Activated CD4-positive, alpha-beta T cell treated with anti-CD3 and anti-CD28 coated beads, Interleukin-2, amount 10 ng/mL, durations not matched to agents 24 days and 14 days (primary cell): ENCODE measurements at places on chromosomes 1 and 21. TPM values are rescaled to one million over a fixed set of nuclear protein-coding genes. Genes with fewer than 3 reads are reported as not detected.
A peak's percentile ranks its signal among the peaks of the same experiment; 100 is the strongest.

DNA sequence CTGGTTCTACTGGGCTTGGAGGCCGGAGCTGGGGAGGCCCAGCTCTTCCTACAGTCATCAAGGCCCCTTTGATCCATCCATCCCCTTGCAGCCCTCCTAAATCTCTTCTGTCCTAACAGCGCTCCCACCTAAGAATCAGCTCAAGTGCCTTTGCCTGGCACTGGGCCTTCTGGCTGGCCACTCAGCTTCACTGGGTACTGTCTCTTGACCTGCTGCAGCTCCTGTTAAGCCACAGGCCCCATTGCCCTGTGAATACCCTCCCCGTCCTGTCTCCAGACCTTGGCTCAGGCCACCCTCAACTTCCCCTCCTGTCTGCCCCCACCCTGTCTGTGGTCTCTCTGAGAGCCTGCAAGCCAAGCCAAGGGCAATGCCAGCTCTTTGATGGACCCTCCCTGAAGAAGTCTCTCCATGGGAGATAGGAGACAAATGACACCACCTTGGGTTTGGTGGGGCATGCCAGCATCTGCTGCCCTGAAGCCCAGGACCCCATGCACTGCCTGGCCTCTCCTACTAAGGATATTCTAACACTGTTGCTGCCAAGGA, 27.3 kb downstream of the FAM151A start:
- H3K27me3 ChIP-seq = no peaks in the 10 kb centered on the region
- H3K36me3 ChIP-seq = no peaks in the 10 kb centered on the region
- no peak for DNase-seq
- no peaks in the 10 kb centered on the region for H3K4me1 ChIP-seq
- H3K27ac ChIP-seq = no peak overlapping the region

GRCh38 chr21:34843562-34843961, 174.8 kb downstream of the CLIC6 start:
- H3K27ac ChIP-seq = no peak overlapping the region
- H3K36me3 ChIP-seq = peaks cover 63% of the 10 kb centered on the region
- H3K4me3 ChIP-seq = no peak overlapping the region
- no peak for DNase-seq

DNA sequence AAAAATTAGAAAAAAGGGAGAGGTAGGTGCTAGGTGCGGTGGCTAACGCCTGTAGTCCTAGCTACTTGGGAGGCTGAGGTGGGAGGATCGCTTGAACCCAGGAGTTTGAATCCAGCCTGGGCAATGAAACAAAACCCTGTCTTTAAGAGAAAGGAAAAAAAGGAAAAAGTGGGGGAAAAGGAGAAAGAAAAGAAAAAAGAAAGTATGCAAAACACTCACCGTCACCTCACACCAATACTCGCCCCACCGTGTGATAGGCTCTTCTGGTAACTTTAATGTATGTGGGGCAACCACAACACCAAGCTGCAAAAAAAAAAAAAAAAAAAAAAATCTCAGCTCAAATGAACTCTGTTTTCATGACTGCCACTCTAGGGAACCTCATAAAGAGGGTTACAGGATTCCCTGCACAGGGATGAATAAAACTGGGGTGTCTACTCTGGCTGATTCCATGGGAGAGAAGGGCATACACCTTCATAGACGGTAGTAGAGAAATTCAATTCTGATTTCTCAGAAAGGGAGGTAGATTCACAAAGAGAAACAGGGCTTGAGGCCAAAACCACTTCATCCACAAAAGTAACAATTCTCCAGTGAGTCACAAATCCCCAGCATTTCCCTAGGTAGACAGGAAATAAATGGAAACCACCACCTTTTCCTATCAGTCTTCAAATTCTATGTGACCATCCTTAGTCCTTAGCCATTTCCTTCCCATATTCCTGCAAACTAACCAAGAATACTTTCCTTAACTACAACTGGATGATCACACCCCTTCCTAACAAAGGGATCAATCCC, 2.5 kb downstream of the MRPL9 start:
- no peaks in the 10 kb centered on the region for H3K27me3 ChIP-seq
- no peak for DNase-seq
- H3K4me3 ChIP-seq = no peak overlapping the region
- H3K4me1 ChIP-seq = peaks cover 23% of the 10 kb centered on the region

Gene EXO1
- total RNA-seq = 60.9 and 63.5 TPM in 2 replicates

Gene ESRRG
- total RNA-seq = not detected in 2 replicates

GRCh38 chr1:235423214-235423652, 56.0 kb downstream of the TBCE start:
- peaks cover under 1% of the 10 kb centered on the region for H3K36me3 ChIP-seq
- peak overlapping the region; percentile 34 for H3K27ac ChIP-seq
- peak; percentile 70 for DNase-seq
- H3K4me3 ChIP-seq = peak overlapping the region; percentile 3

Gene ATAD3C
- total RNA-seq = 0.40 and 0.75 TPM in 2 replicates

- peak; percentile 94 for DNase-seq
- H3K4me3 ChIP-seq = peak overlapping the region; percentile 78
- no peaks in the 10 kb centered on the region for H3K27me3 ChIP-seq
- H3K36me3 ChIP-seq = peaks cover 39% of the 10 kb centered on the region
- peaks cover 64% of the 10 kb centered on the region for H3K4me1 ChIP-seq
Measured at GRCh38 chr1:9689011-9689706, 37.6 kb downstream of the PIK3CD start.

Gene VSIG8
- not detected in 2 replicates for total RNA-seq

DNA sequence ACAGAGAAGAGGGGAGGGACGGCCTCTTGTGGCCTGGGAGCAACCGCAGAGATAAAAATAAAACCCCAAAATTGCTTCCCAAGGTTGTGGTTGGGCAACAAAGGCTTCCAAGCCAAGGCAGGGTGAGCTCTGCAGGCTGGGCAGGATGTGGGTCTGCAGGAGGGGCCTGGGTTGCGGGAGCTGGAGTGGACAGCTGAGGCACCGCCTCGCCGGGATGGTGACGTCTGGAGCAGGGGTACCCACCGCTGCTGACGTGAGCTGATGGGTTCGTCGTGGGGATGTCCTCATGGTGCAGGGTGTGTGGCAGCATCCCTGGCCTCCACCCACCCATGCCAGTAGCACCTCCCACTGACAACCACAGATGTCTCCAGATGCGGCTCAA, 3.7 kb downstream of the AURKAIP1 start:
- H3K27ac ChIP-seq = peak overlapping the region; percentile 63
- peaks cover 20% of the 10 kb centered on the region for H3K4me1 ChIP-seq
- peak overlapping the region; percentile 64 for H3K4me3 ChIP-seq
- peak; percentile 92 for DNase-seq
- H3K27me3 ChIP-seq = no peaks in the 10 kb centered on the region

GRCh38 chr1:65525266-65526048, 105.0 kb downstream of the LEPR start:
- peaks cover 2% of the 10 kb centered on the region for H3K36me3 ChIP-seq
- peak overlapping the region; percentile 53 for H3K4me3 ChIP-seq
- H3K27ac ChIP-seq = no peak overlapping the region
- peaks cover 40% of the 10 kb centered on the region for H3K27me3 ChIP-seq
- DNase-seq = no peak

Gene HSD17B7
- total RNA-seq = 26.7 and 28.7 TPM in 2 replicates

DNA sequence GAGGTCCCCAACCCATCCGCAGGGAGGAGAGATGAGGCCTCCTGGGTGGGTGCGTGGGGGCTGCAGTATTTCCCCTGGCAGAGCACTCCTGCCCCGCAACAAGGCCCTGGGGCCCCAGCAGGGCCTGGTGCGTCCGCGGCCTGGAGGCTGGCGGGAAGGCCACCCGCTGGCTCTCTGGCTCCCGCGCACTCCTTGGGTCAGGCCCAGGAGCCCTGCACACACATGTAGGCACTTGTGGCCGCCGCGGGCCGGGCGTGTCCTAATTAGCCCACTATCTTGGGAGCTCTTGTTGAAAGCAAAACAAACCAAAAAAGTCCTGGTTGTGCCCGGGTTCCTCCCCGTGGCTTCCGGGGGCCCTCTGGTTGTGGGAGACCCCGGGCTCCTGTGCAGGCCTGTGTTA, 49.7 kb upstream of the CCDC27 start:
- no peaks in the 10 kb centered on the region for H3K36me3 ChIP-seq
- H3K4me1 ChIP-seq = no peaks in the 10 kb centered on the region
- no peak overlapping the region for H3K27ac ChIP-seq
- no peaks in the 10 kb centered on the region for H3K27me3 ChIP-seq

GRCh38 chr1:220316305-220316704, 44.1 kb upstream of the RAB3GAP2 start:
- H3K36me3 ChIP-seq = no peaks in the 10 kb centered on the region
- no peak overlapping the region for H3K4me3 ChIP-seq

- H3K27ac ChIP-seq = peak overlapping the region; percentile 80
- peaks cover 43% of the 10 kb centered on the region for H3K4me1 ChIP-seq
- H3K36me3 ChIP-seq = peaks cover 34% of the 10 kb centered on the region
- DNase-seq = no peak
Measured at GRCh38 chr1:160206421-160207117, 1.4 kb downstream of the PEA15 start.

Gene KIAA0040
- total RNA-seq = 32.6 and 35.4 TPM in 2 replicates

GRCh38 chr1:58307431-58307830, 239.1 kb downstream of the OMA1 start:
- no peaks in the 10 kb centered on the region for H3K36me3 ChIP-seq
- no peaks in the 10 kb centered on the region for H3K27me3 ChIP-seq
- no peak for DNase-seq
- no peaks in the 10 kb centered on the region for H3K4me1 ChIP-seq
- no peak overlapping the region for H3K4me3 ChIP-seq
- H3K27ac ChIP-seq = no peak overlapping the region

Gene ARHGEF16
- total RNA-seq = not detected in 2 replicates

Gene PCP4L1
- total RNA-seq = 0.14 TPM in 1 of 2 replicates, not detected in the other

- peak overlapping the region; percentile 12 for H3K27ac ChIP-seq
- peak; percentile 96 for DNase-seq
- H3K4me3 ChIP-seq = no peak overlapping the region
Measured at GRCh38 chr1:33295450-33296081, 25.3 kb downstream of the A3GALT2 start.

DNA sequence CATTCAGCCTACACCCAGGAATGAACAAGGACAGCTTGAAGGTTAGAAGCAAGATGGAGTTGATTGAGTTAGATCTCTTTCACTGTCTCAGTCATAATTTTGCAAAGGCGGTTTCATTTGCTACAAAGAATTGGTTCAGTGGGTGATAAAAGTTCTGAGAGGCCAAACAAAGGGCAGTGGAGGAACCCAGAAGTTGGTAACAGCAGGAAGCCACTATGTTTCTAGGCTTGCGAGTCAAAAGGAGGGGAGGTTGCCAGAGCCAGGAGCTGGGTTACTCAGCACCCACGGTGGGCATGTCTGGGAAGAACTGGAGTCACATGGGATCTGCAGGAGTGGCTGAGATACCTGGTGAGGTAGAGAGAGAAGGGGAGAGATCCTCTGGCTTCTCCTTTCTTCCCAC, 64.2 kb upstream of the MRPS6 start:
- H3K27ac ChIP-seq = peak overlapping the region; percentile 57
- H3K4me3 ChIP-seq = no peak overlapping the region
- H3K36me3 ChIP-seq = peaks cover 25% of the 10 kb centered on the region
- DNase-seq = no peak
- no peaks in the 10 kb centered on the region for H3K27me3 ChIP-seq

Gene MFSD2A
- total RNA-seq = 47.0 and 49.7 TPM in 2 replicates

- peaks cover 54% of the 10 kb centered on the region for H3K4me1 ChIP-seq
- H3K27ac ChIP-seq = peak overlapping the region; percentile 16
- peaks cover 7% of the 10 kb centered on the region for H3K36me3 ChIP-seq
- peak overlapping the region; percentile 68 for H3K4me3 ChIP-seq
Measured at GRCh38 chr1:11740258-11741192, 4.6 kb downstream of the AGTRAP start.
